ENCODE measurements at places on chromosomes 2 and 18.

GRCh38 chr18:47490882-47491281, 239.4 kb upstream of the SKOR2 start:
- no peak for DNase-seq

DNA sequence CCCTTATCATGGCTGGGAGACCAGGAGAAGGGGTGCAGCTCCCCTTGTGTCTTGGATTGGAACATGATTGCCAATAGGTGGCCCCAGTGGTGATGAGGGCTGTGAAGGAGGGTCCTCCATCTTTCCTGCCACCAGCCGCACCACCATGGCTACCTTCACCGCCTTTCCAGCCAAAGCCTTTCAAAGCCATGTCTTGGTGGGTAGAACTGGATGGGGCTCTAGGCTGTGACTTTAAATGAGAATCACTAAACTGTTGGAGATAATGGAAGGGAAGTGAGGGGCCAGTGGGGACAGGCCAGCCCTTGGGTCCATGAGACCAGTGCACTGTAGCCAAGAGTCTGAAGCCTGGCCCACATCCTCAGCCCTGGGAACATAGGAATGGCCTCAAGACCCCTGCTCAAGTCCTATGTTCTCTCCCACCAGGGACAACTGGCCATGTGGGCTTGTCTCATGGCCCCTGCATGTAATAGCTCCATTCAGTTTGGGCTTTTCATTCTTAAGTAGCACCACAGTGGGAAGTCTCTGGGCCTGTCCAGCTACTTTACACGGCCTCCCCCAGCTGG, 345.7 kb downstream of the DYSF start:
- no peak for DNase-seq

- peak; percentile 28 for DNase-seq
These were observed 5.0 kb upstream of the SERPINB2 start for GRCh38 chr18:63882333-63883141.

DNA sequence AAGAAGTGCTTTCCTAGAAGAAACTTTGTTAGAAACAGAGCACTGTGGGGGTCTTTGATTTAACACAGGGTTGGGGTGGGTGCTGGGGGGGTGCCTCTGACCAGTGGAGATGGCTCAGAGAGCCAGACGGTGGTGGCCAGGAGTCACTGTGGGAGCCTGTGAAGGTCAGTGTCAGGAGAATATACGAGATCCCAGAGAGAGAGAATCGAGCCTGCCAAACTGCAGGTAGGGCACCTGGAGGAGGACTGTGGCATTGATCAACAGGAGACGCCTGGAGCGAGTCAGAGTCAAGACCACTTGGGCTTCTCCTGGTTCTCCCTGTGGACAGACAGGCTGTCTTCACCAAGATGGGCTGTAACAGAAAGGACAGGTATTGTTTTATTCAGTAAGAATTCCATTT, 136.5 kb upstream of the TWIST2 start:
- no peak for DNase-seq

DNA sequence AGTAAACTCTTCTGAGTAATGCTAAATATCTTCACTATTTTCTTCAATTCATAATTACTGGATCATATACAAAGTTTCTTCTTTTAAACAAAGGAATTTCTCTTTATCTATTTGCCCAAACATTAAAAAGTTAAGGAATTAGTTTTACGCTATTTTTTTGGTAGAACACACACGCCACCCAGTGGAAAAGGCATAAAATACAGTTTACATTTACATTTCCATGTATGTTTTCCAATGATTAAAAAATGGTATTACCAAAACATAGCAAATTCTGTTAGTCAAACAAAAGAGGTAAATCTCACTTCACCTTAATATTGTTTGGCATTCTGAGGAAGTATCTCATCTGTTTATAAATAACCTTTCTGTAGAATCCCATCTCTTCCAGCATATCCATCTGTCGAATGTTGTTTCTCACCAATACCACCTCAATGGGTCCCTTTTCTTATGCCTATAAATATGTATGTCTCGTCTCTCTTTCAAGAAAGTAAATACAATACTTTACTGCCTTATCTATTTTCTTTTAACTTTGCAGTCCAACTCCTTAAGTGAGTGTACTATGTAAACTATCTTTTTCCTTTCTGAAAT, 7.2 kb downstream of the BOLL start:
- peak; percentile 4 for DNase-seq

DNA sequence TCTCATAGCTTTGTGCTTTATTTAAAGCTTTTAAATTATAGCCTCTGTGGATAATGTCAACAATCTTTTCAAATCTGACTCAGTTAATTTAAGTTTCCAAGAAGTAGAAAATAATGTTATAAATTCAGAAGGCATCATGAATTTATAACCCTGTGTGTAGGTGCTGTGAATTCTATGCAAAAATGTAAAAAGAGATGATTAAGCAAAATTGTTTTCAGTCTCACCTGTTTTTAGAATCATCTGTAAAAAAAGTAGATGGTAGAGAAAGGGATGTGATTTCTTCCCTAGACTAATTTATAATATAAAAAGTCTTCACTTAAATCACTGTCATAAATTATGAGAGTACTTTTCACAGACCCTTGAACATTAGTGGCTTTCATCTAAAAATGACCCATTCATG, 85.6 kb upstream of the NOSTRIN start:
- DNase-seq, result no peak

GRCh38 chr2:69241093-69241492, 145.9 kb downstream of the GFPT1 start:
- DNase-seq, result no peak

DNA sequence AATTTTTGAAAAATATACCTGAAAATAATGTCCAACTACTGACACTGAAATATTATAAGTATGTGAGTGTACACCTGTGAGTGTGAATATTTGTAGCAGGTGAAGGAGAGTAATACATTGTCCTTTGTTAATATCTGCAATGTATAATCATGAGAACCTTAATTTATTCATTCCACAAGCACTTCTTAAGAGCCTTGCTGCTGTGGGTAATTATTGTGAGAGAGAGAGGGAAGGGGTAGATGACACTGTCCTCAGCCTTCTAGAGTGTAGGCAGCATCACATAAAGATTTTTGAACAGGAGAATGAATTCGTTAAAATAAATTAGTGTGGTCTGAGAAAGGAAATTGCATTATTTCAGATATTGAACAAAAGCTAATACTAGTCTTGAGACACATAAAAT, 157.2 kb downstream of the MAP2 start:
- DNase-seq, result no peak

DNA sequence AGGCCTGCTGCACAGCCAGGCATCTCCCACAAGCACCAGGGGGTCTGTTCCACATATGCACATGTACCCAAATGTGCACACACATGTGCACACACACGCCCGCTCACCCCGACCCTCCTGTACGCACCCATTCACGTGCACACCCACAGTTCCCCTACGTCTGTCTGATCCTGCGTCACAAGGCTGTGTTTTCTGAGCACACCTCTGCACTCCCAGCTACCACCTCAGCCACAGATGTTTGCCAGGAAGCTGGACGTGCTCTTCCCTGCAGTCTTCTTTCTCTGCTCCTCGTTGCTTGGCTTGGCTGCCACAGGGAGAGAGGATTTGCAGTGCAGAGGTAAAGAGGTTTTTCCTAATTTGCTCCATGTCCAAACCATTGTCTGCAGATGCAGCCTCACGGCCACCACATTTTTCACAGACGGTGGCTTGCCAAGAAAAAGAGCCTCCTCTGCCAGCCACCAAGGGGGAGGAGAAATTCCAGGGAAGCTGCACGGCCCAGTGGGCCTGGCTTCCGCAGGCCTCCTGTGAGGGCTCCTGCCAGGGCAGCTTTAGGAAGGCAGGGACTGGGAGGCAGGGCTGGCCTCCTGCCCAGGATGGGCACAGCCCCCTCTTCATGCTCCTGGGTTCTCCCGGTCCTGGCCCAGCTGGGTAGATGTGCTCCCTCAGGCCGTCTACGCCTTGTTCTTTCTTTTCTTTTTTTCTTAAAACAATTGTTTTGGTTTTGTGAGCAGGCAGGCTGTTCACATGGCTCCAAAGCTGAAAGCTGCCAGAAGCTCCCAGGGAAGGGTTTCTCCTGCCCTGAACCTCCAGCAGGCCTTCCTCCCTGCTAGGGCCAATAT, 29.3 kb upstream of the HS6ST1 start:
- DNase-seq, result no peak

DNA sequence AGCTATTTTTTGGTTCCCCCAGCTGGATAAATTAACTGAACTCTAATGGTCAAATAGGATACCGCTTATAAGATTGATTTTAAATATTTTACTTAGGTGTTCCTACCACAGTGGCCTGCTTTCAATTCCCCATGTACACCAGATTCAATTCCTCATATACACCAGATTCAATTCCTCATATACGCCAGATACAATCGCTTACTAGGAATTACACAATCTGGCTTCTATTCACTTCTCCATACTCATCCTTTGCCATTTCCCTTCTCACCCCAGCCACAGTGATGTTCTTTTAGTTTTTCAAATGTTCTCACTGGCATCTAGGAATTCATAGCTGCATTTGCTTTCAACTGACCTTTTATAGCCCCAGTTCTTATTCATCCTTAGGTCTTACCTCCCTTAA, 66.5 kb downstream of the SLC40A1 start:
- DNase-seq, result no peak

DNA sequence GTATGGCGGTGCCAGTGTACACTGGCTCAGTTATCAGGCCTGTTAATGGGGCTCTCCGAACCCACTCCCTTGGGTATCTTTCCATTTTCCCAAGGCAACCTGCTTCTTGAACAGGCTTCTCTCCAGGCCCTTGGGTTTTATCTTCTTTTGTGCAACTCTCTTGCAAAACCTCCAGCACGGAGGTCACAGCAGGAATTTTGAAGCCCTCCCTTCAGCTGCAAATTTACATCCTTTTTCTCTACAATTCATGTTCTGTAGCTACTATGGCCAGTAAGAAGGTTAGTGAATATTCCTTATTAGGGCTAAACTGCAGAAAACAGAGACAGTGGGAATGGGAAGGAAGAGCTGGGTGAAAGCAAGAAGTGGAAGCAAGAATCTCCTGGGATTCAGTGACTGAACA, 10.4 kb upstream of the NPAS2 start:
- no peak for DNase-seq

DNA sequence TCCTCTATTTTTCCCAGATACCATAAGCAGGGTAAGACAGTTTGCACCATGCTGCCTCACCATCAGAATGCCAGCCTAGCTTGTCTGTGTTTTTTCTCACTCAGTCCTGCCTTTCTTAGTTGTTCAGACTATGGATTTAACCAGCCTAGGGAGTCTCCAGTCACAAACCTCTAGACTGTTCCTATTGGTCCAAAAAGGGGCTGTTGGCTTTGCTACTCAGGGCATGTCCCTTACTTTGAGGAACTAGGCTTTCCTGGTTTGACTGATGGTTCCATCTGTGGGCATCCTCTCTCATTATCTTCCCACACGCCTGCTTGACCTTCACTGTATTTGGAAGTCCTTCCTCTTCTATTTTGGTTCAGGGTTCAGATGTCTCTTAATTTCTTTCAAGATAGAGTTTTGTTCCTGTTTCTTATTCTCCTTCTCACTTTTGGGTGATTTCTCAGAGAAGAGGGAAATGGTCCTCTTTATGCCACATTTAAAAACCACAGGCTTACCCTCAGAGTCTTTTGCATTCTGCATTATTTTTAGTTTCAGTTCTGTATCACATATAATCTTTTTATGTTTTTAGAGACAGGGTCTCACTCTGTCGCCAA, 31.3 kb upstream of the TMEM131 start:
- no peak for DNase-seq

- DNase-seq, result no peak
These were observed 8.0 kb downstream of the SFXN5 start for GRCh38 chr2:73063472-73063871.

DNA sequence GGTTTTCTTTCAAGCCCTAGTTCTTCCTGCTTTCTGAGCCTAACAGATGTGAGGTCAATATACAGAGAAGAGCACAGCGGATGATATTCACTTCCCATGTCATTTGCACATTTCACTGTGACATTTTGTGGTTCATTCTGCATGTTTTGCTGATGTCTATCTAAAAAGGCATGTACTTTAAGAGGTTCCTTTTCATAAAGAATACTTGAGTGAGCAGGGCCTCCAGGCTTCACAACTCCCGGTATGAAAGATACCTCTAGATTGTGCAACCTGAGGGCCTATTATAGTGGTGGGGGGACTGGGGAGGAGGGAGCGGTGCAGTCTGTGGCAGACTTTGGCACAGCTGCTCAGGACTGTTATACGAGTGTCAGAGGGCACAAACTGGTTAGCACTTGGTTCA, 54.6 kb downstream of the CPO start:
- no peak for DNase-seq

- no peak for DNase-seq
These were observed 16.3 kb downstream of the PDE6D start for GRCh38 chr2:231764760-231765159.

- DNase-seq, result no peak
These were observed 630.9 kb downstream of the NYAP2 start for GRCh38 chr2:226030369-226030768.

- no peak for DNase-seq
These were observed 77.1 kb downstream of the HS1BP3 start for GRCh38 chr2:20573620-20574422.

GRCh38 chr18:39208729-39209128, 1643.1 kb upstream of the CELF4 start:
- DNase-seq, result no peak
